Myocyte (in vitro differentiated cells): ENCODE measurements at places on chromosomes 7 and 10.

GRCh38 chr10:14686356-14686755 lies 88.3 kb downstream of the FAM107B start:
- no peak for DNase-seq

GRCh38 chr10:12729885-12730284 lies 271.6 kb downstream of the CCDC3 start:
- DNase-seq, result peak; percentile 16

DNA sequence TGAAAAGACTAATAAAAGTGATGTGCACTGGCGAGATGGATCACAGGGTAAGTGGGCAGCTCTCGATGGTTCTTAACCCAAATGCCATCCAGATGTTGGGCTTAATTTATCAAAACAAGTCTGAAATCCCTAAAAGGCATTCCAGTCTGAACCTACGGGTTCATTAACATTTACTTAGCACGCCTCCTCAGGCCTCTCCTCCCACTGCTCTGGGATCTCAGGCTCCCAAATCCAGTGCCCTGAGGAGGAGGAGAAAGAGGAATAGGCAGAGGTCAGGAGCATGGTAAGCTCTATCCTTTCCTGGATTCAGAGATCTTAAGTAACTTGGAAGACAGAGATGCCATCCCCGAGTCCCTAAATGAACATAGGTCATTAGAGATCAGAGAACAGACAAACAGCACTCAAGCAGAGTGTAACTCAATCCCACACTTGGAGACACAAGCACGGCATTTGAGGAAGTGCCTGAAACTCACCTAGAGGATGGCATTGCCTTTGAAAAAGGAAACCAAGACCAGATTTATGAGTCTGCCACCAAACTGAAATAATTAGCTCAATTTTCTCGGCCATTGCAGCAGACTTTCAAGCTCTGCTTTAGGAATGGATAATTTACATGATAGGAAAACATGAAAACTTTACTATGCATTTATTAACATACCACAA lies 140.9 kb downstream of the CXCL12 start:
- DNase-seq, result no peak

DNA sequence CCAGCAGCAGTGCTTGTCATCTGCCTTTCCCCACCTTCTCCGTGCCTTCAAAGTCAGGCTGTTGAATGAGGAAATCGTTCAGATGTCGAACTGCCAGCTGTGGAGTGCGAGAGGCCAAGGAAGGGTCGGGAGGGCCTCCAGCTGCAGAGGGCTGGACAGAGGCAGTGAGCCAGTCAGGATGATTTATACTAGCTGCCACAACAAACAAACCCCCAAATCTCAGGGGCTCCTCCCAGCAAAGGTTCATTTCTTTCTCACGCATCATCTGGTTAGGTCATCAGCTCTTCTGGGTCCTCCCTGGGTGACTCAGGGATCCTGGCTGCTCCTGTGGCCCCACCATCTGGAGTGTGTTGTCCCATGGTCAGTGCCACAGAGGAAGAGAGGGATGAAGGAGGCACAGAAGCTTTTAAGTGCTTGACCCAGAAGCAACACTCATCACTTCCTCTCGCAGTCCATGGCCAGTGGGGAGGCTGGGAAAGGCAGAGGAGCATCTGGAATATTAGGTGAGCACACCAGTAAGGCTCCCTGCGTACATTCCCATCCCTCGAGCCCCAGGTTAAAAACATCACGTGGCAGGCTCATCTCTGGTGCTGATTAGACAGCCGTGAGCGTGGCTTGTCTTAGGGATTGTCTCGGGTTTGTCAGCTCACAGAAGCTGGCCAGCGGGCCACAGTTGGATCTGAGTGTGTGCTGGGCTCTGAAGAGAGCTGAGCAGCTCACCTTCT lies 140.7 kb downstream of the RGS10 start:
- peak; percentile 76 for DNase-seq

GRCh38 chr7:40716052-40716451 lies 581.2 kb downstream of the SUGCT start:
- peak; percentile 32 for DNase-seq

GRCh38 chr10:13632884-13633440 lies 46.2 kb downstream of the PRPF18 start:
- peak; percentile 76 for DNase-seq

DNA sequence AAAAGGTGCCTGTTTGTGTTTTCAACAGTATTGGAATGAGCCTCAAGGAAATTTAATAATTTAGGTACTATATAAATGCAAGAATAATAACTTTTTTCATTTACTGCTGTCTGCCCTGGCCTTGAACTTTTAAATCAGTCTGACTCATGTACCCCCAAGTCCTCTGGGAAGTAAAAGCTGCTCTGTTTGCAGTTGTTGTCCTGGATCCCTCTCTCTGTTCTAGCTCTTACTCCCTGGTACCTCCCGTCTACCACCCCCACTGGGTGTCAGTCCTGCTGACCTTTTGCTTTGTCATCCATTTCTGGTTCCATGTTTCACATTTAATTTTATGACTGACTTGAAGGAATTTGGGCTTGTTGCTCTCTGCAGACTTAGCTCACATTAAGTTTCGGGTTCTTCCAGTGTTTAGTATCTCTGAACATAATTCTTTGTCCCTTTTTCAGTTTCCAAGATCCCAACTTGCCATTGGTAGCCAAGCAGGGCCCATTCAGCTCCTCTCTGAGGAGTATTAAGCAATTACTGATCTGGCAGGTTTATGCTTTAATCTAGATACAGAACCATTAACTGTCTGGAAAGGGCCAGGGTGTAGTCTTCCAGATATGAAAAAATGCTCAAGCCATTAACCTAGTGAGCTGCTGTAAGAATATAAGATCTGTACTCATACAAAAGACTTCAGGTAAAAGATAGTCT lies 208.7 kb upstream of the FAM3C start:
- DNase-seq, result peak; percentile 55

DNA sequence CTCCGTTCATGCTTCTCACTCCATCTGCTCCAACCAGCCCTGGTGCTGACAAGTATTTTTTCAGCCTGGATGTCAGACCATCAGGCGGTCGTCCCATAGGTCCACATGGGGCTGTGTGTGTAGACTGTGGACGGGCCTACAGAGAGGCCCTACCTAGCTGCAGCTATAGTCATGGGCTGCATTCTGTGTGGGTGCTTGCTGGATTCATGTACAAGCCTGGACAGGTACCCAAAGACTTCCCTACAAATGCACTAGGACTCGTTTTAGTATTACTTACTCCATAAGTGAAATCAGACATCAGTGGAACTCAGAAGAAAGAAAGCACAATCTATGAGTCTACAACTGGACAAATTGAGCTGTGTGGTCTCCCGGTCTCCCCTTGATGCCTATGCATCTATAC lies 146.8 kb downstream of the PKD1L1 start:
- no peak for DNase-seq

DNA sequence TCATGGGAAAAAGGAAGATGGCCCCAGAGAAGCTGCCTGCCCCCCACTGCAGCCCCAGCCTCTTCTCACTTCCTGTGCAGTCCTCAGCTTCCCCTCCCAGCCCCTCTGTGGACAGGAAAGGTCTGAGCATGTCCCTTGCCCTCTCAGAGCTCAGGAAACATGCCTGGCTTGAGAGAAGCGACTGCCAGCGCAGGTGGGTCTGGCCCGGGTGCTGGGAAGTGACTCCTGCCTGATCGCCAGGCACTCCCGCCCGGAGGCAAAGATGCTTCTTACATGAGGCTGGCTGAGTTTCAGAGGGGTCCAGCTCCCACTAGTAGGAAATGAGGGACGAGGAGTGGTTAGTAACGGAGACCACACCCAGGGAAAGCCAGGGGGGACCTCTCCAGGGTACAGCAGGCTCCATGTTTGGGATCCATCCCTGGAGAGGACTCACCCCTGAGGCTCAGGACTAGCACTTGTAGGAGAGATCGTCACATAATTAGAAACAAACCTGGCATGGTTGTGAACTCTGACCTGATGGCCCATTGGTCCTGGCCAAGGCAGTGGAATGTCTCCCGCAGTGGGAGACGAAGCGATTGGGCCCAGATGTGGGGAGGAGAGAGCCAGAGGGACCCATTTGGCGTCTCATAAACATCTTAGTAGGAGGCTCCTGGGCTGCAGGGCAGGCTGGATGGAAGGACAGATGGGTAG lies 12.3 kb downstream of the ELN start:
- DNase-seq, result no peak

DNA sequence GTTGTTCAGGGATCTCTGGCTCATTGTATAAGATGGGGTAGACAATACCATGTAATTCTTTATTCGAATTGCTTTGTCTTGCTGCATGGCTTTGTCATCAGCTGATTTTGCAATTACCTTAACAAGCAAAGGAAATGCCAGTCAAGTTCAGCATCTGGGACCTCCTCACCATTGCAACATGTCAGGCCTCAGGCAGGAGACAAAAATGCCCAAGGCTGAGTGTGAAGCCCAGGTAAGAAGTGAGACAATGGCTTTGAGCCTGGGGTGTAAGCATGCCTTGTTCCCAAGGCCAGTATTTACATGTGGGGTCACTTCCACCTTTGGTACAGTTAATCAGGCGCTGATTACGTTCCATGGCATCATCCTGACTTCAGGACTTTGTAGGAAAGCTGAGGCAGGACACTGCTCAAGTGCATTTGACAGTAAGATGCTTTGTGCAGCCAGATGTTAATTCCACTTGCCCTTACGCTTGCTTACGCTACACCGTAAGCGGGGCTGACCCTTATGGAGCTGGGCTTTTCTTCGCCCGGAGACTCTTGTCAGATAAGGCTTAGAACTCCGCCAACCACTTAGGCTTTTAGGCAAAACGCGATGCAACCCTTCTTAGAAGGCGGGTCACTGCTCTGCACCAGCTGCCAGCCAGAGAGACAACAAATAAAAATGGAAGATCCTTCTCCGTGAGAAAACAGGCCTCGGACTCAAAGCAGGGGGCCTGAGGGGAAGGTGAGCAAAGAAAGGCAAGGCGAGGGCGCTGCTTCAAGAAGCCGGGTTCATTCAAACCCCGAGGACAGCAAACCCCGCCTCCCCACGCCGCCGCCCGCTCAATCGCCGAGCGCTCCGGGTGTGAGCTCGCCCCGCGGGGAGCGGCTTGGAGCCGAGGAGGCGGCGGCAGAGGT lies 1.3 kb upstream of the SP4 start:
- no peak for DNase-seq

- DNase-seq, result peak; percentile 3
Measured at GRCh38 chr7:88758381-88759229, 895 bp upstream of the ZNF804B start.

DNA sequence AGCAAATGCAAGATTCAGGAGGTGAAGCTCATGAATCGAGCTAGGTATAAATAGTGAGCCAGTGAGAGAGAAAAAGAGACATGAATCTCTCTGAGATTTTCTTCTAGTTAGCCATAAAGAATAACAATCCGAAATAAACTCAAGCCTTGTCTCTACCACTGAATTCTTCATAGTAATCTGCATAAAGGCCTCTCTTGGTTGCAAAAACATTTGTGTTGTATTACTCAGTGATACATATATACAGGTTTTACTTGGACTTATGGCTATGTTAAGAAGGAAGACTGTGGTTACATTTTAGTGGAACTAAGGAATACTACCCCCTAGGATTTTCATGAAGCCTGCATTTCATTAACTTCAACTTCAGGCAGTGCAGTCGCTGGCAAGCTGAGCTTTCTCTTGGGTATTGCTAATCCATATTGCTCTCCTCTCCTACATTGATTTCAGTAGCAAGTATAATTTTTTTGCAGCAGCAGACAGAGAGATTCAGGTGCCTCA lies 72.7 kb upstream of the TRIL start:
- no peak for DNase-seq

DNA sequence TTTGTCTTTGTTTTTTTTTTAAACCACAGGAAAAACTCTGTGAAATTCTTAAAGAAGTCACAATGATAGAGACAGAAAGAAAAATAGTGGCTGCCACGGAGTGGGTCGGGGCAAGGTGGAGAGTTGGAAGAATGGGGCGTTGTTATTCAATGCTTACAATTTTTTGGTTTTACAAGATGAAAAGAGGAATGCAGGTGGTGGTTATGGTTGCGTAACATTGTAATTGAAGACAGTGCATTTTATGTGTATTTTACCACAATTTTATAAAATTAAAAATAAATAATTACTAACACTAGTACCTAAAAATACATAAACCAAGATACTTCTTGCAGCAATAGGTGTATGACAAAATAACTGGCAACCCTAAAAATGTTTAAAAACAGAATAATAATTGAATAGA lies 76.9 kb upstream of the VOPP1 start:
- no peak for DNase-seq

DNA sequence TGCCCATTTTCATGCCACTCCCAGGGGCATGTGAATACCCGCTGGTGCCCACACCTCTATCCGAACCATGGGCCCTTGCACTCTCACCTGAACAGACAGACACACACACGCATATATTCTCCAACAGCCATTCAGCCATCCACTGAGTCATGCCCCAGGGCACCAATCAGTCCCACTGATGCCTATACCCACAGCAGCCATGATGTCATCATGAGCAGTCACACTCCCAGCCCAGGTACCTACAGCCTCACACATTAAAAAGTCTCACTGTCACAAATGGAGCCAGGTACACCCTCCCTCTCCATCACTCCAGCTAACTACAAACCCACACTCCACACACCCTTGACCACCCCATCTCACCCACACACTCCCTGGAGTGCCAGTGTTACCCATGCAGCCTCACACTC lies 12.2 kb downstream of the VSIR start:
- DNase-seq, result no peak

DNA sequence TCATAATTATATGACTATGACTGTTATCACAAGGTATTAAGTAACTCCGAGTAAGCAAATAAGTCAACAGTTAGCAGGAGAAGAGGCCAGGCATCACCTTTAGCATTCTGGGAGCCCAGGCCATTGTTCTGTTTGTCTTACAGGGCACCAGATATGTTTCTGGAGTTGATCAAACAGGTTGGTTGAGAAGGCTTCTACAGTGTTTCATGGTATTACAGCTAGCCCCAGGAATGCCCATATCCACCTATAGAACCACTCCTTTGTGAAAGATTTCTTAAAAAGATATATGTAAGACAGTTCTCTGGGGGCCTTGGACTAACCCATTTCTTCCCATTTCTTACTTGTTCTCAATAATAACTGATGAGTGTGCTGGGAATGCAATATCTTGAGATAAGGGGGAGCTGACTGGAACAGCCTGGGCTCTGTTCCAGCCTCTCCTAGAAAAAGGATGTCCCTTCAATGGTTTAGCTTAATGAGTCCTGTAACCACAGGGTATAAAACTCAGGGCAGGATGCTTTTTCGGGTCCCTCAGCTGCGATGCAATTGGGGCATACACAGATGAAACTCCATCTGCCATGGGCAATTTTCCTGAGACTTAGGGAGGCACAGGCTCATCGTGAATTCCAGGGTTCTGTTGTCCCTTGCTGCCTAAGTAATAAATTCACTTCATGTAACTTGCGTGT lies 286.4 kb downstream of the BAMBI start:
- no peak for DNase-seq

DNA sequence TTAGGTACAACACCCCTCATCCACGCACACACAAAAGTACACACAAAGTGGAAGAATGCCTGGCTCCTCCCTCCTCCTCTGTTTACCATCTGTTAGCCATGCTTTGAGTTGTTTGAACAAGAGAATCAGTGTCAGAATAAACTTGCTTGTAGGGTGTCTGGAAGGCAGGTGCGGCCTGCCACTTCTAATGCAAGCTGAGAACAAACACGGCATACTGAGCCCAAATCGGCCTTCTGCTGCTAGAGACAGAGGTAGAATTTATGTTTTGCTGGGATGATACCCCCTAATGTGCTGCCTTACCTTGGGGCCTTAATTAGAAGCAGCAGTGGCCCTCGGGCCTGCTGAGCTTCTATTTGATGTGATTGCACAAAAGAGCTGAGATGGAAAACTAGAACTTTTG lies 24.9 kb upstream of the FAM180A start:
- DNase-seq, result no peak
